Heart right ventricle (tissue), 16 donors: ENCODE measurements at places on chromosomes 2 and 18. TPM values are rescaled to one million over a fixed set of nuclear protein-coding genes. Genes with fewer than 3 reads are reported as not detected.

The BOLL gene
- not detected for polyA plus RNA-seq

The SNTG2 gene
- 0.39 TPM for polyA plus RNA-seq

DNA sequence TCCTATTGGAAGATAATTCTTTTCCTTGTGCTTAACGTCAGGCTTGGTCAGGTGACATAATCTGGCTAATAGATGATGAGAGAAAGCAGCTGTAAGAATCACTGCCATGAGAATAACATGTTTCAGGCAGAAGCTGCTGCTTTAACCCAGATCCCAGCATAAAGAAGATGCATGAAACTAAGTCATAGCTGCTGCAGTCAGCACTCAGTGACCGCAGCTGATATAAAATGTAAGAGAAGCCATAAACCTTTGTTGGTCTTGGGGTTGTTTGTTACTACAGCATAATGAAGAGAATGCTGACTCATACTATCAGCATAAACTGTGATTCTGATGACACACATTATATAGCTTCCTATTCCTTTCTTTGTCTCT lies 274.3 kb upstream of the TRIB2 start:
- DNase-seq = no peak

GRCh38 chr2:33528441-33528950 lies 52.0 kb downstream of the RASGRP3 start:
- DNase-seq = no peak
